ENCODE measurements at places on chromosomes 6 and 20. TPM values are rescaled to one million over a fixed set of nuclear protein-coding genes. Genes with fewer than 3 reads are reported as not detected.

ADGRF5 gene
- not detected for total RNA-seq

COL12A1 gene
- total RNA-seq = not detected

CLPSL1 gene
- total RNA-seq = not detected

CCN2 gene
- not detected for total RNA-seq

OOEP gene
- total RNA-seq = 0.47 TPM

AKAP7 gene
- 4.3 TPM for total RNA-seq

ETV7 gene
- 0.61 TPM for total RNA-seq

MUC22 gene
- not detected for total RNA-seq

PRR18 gene
- 0.07 TPM for total RNA-seq

NDRG3 gene
- total RNA-seq = 20.3 TPM

Measured in CD8-positive, alpha-beta memory T cell (primary cell).